ENCODE measurements at places on chromosomes 13 and 19. TPM values are rescaled to one million over a fixed set of nuclear protein-coding genes. Genes with fewer than 3 reads are reported as not detected.

Gene SPRYD7
- total RNA-seq = 10.4 TPM

Gene FAM216B
- 1.2 TPM for total RNA-seq

Gene CLDN10
- total RNA-seq = 3.6 TPM

Gene SRRM5
- 0.24 TPM for total RNA-seq

Gene ZNF525
- 24.3 TPM for total RNA-seq

Gene PPP1R13L
- 9.4 TPM for total RNA-seq

Measured in umbilical cord (tissue), 2 donors.